ENCODE measurements at places on chromosomes 16 and 17.
A peak's percentile ranks its signal among the peaks of the same experiment; 100 is the strongest.

- no peak for DNase-seq
These were observed 80.3 kb downstream of the FTO start for GRCh38 chr16:53784291-53784690.

- no peak for DNase-seq
These were observed 127.3 kb downstream of the MGAT5B start for GRCh38 chr17:76995387-76996105.

- no peak for DNase-seq
These were observed 998 bp upstream of the TMEM11 start for GRCh38 chr17:21214777-21215541.

DNA sequence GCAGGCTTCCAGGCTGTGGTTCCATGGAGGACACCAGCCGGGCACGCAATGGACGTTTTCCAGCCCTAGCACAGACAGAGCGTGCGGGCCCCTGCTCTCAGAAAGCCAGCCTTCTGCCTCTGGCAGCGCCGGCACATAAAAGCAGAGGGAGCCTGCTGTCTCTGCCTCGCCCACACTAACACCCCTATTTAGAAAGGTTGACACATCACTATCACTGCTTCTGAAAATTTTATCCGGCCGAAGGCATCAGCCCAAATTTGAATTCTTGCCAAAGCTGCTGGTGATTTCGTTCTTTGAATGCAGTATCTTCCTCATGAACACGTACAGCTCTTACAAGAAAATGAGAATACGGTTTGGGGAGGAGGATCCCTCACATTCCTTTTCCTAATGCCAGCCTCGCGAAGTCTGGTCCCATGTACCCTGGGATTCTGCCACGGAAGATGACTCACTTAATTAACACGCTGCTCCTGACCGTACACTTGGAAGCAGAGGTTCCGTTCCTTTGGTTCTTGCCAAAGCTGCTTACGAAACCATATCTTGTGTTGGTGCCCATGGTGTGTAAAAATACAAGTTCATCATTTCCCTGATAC, 1.3 kb upstream of the RAB11FIP3 start:
- DNase-seq: no peak

- no peak for DNase-seq
These were observed 1326.6 kb upstream of the GOT2 start for GRCh38 chr16:60060731-60061130.

GRCh38 chr17:78731904-78732303, 50.2 kb downstream of the CYTH1 start:
- no peak for DNase-seq

GRCh38 chr17:1089915-1090314, 89.9 kb downstream of the ABR start:
- DNase-seq: no peak

DNA sequence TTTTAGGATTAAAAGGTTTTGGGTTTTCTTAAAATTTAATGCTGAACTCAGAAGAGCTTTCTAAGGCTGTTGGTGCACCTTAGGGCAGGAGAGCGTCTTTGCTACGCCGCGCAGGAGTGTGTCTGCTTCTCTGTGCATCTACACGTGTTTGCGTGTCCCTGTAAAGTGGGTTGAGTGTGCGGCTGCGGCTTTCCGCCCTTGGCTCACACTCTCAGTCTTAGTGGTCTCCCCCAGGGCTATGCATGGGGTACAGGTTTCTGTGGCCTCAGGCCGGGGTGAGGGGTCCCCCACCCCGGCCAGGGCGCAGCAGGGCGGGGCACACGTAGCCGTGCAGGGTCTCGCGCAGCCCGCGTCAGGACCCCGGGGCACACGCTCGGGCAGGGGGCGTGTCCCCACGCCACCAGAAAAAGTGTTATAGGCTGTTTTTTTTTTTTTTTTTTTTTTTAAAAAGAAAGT, 727 bp upstream of the TENT4B start:
- peak; percentile 73 for DNase-seq

DNA sequence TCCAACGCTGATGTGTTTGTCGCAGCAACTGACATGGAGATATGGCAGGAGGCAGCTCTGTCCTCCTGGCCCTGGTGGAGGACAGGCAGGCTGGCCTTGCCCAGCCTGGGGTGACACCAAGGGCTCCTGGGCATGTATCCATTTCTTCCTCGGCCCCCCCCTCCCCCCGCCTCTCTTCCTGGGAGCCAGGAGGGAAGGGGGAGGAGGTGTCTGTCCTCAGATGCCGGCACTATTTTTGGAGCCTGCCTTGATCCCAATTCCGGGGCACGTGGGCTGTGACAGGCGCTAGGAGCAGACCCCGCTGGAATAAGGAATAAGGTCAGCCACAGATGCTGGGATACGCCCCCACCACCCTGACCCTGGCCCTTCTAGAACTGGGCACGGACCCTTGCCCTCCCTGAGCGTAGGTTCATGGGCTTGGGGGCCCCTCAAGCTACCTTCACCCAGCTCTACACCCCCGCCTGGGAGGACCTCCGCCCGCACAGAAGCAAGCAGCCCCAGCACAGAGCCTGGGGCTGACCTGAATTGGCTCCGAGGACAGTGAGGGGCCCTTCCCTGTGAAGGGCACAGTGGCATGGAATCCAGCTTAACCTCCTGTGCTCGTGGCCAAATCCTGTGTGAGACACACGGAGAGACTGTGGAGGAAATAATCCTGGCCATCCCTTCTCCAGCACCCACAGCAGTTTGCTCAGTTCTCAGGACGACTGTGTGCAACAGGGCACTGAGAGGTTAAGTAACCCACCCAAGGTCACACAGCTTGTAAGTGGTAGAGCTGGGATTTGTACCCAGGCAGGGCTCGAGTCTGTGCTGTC, 24.1 kb downstream of the SEC14L5 start:
- no peak for DNase-seq

- no peak for DNase-seq
These were observed 60.3 kb upstream of the CORO6 start for GRCh38 chr17:29682987-29683386.

DNA sequence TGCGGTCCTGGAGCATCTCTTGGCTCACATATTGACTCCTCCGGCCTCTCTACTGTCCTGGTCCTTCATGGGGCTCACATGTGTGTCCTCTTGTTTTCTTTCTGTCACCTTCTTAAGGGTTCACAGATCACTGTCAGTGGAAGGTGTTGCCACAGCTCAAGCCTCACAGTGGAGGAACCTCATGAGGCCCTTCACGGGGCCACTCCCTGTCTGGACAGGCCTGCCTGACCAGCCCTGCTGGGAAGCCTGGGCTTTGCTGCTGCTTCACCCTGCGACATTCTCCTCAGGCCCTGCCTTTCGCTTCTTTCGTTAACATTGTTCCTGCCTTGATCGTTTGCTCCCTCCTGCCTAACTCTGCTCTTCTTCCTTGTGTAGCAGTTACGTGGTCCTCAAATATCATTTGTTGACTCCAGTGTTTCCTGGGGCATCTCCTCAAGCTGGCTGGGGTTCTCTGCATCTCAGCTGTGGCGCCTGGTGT, 55.9 kb downstream of the WDR45B start:
- DNase-seq: no peak

- peak; percentile 79 for DNase-seq
These were observed 596 bp upstream of the PFN1 start for GRCh38 chr17:4948931-4949320.

DNA sequence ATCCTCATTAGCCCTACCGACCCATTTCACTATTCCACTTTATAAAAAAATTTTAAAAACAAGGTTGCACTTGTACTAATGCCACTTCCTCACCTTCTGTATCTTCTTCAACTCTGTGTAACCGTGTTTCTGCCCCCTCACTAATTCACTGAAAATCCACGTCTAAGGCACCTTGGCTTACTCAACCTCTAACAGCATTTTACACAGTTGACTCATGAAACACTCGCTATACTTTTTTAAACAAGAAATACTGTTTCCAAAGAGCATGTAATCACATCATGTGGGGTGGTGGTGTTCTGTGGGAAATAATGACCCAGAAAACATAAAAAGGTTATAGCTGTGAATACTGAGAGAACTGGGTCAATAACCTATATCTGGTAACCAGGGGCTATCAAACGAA, 79.9 kb downstream of the NCOR1 start:
- no peak for DNase-seq

DNA sequence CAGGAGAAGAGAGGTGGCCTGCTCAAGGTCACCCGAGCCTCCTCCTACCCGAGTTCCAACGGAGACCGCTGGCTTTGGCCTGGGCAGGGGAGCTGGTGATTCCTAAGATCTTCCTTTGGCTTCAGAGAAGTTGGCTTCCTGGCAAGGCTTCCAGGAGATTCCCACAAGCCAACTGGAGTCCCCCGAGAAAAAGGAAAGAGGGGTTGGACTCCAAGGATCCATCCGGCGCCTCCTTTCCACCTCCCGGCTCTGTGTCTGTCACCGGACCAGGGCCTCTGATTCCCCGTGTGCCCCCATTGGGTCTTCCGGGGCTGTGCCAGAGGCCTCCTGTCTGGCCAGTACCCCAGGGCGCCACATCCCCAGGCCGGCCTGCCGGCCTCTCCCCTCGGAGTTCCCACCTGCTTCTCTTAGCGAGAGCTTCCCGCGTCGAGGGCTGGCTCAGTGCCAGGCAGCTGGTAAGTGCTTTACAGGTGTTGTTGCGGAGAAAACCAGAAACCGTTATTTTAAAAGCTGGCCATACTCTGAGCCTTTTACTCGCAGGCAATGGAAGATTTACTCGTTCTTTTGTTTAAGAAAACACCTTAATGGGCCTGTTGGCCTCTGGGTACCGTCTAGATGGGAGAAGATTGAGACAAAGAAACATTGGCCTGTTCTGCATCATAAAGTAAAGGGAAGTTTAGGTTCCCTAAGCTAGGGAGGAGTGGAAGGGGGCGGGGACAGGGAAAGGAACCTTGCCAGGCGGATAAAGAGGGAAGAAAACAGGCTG, 258.4 kb upstream of the SDK2 start:
- no peak for DNase-seq

- DNase-seq: no peak
These were observed 222.7 kb downstream of the C16orf95 start for GRCh38 chr16:87094556-87094865.

DNA sequence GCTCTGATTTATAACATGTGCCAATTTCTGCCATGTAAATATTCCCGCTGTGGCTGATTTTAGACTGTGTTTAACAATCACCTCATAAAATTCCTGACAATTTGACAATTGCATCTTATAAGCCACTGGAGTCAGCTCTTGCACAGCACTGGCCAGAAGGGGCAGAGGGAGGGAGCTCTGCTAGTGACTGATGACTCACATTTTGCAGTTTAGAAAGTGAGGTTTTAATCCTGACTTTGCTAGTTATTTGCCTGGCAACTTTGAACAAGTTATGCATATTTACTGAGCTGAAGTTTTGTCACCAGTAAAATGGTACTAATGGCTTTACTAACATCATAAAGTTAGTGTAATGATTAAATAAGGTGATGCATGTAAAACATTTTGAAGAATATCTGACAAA, 452.3 kb downstream of the CNTNAP4 start:
- DNase-seq: no peak

GRCh38 chr17:77690271-77691161, 268.0 kb upstream of the TNRC6C start:
- peak; percentile 17 for DNase-seq

DNA sequence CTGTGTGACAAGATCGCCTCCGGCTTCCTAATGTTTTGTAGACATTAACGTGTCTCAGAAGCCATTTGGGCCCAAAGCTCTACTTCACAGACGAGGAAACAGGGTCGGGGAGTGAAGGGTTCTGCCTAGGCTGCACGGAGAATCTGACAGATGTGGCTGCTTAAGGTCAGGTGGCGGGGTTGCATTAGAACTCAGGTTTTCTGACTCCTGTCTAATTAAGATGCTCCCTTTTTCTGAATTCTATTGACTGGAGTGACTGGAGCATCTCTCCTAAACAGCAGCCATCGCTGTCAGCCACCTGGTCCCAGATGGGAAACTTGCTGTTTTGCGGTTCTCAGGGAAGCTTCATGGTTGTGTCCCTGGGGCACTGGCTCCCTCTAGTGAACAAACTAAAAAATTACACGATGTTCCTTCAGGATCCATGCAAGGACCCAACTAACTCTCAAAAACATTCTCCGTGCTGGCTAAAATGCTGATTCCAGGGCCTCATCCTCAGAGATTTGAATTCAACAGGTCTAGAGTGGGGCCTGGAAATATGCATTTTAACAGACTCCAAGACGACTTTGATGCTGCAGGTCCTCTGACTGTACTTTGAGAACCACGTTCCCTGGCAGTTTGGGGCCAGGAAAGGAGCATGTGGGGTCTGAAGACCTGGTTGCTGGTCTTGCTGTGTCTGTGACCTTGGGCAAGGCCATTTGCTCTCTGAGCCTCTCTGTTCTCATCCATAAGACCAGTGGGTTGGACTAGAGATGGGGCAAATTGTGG, 117.4 kb downstream of the IRF8 start:
- DNase-seq: peak; percentile 54

- no peak for DNase-seq
These were observed 7.7 kb downstream of the RTN4RL1 start for GRCh38 chr17:2017274-2017941.

DNA sequence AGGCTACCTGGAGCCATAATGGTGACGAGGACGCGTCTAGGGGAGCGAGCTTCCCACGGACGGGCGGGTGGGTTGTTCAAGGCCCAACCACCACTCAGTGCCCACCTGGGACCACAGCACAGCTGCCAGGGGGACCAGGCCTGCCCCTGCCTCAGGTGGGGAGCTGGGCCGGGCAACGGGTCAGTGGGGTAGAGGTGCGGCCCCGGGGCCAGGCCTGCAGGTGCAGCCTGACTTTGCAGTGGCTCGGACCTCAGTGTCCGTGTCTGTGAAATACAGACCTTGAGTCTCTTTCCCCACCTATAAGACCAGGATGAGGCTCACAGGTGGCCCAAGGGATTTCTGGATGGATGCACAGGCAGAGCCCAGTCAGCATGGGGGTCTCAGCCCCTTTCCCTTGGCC, 43.3 kb downstream of the ACTG1 start:
- no peak for DNase-seq

GRCh38 chr16:20181416-20181815, 107.7 kb upstream of the GPR139 start:
- no peak for DNase-seq

GRCh38 chr17:602436-602835, 112.2 kb downstream of the VPS53 start:
- no peak for DNase-seq

- DNase-seq: no peak
These were observed 44.4 kb downstream of the DNAH9 start for GRCh38 chr17:11642655-11643054.

GRCh38 chr17:57539529-57540301, 205.4 kb downstream of the CCDC182 start:
- no peak for DNase-seq

- DNase-seq: no peak
These were observed 30.5 kb downstream of the SEC14L5 start for GRCh38 chr16:4988647-4989046.

All from CD4-positive, alpha-beta T cell treated with Interleukin-10 for 1 hour (primary cell).